Activated naive CD4-positive, alpha-beta T cell treated with Interleukin-2 at 50 U/mL for 16 hours (primary cell): ENCODE measurements at places on chromosomes 5 and 9.

DNA sequence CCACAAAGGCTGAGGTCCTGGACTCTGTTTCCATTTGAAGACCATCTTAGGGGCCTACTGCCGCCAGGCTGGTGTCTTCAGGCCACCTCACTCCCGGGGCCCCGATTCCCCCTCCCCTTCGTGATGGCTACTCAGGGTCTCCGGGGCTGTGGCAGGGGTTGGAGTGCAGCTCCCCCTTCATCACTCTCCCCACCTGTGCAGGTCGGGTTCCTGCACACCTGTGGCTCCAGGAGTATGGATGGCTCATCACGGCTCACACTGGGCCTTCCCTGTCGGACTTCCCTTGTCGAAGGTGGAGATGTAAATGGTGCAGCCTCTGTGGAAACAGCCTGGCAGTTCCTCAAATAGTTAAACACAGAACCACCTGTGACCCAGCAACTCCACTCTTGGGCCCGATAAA is 11.9 kb downstream of the LCN9 start:
- no peak for DNase-seq

DNA sequence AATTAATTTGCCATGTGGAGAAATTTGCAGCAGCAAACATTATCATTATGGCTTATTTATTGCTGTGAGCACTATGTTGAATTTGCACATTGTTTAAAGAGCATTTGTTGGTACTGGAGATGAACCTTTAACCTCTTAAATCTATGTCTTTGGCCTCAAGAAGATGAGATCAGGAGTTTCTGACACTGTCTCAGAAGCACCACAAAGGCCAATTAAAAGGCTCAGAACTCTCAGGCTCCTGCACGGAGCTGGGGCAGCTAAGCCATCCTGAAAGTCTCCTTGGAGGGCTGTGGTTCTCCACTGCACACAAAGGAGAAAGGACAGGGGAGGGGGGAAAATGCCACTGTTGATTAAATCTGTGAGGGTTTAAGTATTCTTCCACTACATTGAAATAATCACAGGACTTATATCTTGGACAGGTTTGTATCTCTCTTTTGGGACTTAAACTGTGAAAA is 33.1 kb downstream of the ZNF366 start:
- DNase-seq = no peak

DNA sequence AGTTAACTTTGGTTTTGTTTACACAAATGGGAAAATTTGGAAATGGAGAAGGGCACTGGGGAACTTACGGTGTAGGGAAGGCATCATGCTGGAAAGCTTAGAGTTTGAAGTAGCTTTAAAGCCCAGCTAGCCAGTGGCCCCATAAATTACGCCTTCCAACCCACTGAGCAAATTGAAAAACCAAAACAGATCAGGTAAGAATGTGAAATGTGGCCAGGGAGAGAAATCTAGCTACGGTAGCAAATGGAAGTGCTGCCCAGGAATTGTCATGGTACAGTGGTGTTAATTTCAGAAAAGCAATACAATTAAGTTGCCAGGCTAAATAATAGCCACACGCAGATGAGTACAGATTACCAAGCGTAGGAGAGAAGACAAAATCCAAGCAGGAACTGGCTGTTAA is 654.8 kb downstream of the PRELID2 start:
- no peak for DNase-seq

GRCh38 chr5:69288688-69289087 is 43.9 kb downstream of the CCDC125 start:
- DNase-seq = no peak

- DNase-seq = no peak
Measured at GRCh38 chr9:130432796-130433167, 12.0 kb upstream of the ASS1 start.

GRCh38 chr5:101390151-101390908 is 487.2 kb upstream of the ST8SIA4 start:
- no peak for DNase-seq

- DNase-seq = no peak
Measured at GRCh38 chr5:16315501-16315900, 135.9 kb upstream of the MARCHF11 start.

DNA sequence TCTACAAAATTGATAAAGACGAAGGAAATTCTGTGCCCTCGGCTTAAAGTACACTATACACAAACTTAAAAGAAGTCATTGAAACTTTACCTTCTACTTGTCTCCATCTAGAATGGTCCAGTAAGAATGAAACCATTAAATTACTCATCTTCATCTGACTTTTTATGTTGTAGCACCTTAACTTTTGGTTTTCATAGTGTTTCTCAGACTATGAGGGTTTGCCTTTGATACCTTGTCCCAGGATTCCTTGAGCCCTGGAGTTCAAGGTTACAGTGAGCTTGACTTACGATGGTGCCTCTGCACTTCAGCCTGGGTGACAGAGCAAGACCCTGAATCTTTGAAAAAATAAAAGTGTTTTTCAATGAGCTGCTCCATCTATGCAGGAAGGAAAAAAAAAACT is 132.2 kb downstream of the CDC42SE2 start:
- no peak for DNase-seq

- no peak for DNase-seq
Measured at GRCh38 chr9:25396828-25397227, 281.4 kb downstream of the TUSC1 start.

- no peak for DNase-seq
Measured at GRCh38 chr9:19939734-19940278, 151.0 kb upstream of the SLC24A2 start.

GRCh38 chr9:4923580-4924544 is 61.2 kb upstream of the JAK2 start:
- no peak for DNase-seq

DNA sequence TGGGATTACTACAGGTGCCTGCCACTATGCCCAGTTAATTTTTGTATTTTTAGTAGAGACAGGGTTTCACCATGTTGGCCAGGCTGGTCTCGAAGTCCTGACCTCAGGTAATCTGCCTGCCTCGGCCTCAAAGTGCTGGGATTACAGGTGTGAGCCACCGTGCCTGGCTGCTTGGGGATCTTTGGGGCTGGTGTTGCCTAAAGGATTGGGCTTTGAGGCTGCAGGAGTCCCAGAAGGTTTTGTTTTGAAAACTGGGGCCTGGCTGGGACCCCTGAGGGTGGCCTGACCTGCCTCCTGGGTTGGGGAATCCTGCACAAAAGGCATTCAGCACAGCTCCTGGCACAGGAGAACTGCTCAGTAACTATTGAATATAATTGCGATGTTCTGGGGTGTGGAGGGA is 25.1 kb upstream of the SHB start:
- DNase-seq = no peak

DNA sequence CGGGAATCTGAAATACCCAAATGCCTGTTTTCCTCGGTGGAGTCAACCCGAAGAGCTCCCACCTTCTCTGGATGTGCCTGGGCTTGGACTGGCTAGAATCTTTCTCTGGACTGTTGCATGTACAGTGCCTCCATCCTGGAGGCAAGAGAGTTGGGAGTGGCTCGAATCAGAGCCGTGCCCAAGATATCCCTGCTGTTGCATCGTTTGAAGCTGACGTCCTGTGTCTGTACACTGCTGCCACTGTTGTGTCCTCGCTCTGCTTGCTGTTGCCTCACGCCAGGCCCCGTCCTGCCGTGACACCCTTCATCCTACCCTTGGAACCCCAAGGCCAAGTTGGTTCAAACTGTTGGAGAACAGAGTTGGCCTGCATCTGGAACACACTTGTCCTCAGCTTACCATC is 35.4 kb downstream of the FAXDC2 start:
- no peak for DNase-seq

GRCh38 chr9:23290973-23291372 is 535.1 kb downstream of the ELAVL2 start:
- DNase-seq = no peak
